Activated T-cell treated with anti-CD3 and anti-CD28 coated beads, Interleukin-2, amount 50 U/mL, for 72 hours (primary cell): ENCODE measurements at places on chromosomes 6 and 20.

DNA sequence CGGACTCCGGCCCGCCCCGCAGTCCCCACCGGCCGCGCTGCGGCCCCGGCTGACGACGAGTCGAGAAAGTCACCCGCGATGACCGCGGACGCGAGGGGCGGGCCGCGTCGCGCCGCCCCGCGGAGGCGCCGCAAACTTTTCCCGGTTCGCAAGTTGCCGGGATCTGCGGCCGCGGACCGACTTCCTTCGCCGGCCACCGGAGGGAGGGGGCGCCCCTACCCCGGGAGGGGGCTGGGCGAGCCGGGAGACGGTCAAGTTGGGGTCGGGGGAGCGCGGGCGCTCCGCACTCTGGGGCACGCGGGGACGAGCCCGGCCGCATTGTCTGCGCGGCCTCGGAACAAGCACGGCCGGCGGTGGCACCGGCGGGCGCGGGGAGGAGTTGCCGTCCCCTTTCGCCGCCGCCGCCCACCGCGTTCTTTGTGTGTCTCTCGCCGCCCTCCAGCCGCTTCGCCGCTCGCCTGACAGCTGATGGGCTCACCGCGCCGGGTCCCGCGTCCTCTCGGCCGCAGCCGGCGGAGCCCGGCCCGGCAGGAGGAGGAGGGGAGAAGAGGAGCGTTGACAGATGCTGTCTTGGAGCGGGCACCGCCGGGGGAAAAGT, 131.6 kb downstream of the OGFRL1 start:
- no peak for DNase-seq

GRCh38 chr6:159691133-159691962, 1.7 kb downstream of the SOD2 start:
- peak; percentile 16 for DNase-seq

GRCh38 chr6:14286144-14286543, 168.6 kb downstream of the CD83 start:
- DNase-seq, result no peak

DNA sequence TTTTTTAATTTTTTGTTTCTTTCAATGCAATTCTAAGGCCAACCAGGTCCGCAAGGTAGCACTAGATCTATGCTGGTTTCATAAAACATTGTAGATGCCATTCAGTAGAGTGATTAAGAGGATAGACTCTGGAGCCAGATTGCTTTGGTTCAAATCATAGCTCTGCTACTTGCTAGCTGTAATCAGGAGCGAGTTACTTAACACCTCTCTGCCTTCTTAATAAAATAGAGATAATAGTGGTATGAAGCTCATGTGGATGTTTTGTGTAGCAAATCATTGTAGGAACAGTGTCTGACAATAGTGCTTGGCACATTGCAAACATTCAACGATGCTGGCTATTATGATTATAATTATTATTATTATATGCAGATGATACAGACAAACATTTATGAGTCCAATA, 164.9 kb downstream of the LAMA2 start:
- DNase-seq, result no peak

DNA sequence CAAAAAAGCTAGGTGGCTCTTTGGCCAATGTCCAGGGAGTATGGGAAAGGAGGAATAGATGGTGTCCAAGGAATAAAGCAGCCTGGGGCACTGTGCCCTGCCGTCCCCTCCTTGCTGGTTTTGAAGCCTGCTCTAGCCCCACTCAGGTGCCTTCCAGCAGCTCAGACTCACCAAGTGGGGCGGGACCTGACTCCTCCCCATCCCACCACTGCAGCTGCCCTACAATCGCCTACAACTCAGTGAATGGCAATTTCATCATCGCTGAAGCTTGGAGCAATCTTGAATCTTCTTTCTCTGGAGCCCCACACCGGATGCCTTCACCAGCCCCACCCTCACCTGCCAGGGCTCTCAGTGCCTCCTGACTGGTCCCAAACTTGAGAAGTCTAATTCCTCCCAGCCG, 56.4 kb upstream of the NXT1 start:
- no peak for DNase-seq

GRCh38 chr20:2800521-2801285, at the start of gene CPXM1:
TSS of gene CPXM1 (minus strand) at chr20:2800627. CDS start at chr20:2800572, 55 bp downstream.
- peak; percentile 33 for DNase-seq

DNA sequence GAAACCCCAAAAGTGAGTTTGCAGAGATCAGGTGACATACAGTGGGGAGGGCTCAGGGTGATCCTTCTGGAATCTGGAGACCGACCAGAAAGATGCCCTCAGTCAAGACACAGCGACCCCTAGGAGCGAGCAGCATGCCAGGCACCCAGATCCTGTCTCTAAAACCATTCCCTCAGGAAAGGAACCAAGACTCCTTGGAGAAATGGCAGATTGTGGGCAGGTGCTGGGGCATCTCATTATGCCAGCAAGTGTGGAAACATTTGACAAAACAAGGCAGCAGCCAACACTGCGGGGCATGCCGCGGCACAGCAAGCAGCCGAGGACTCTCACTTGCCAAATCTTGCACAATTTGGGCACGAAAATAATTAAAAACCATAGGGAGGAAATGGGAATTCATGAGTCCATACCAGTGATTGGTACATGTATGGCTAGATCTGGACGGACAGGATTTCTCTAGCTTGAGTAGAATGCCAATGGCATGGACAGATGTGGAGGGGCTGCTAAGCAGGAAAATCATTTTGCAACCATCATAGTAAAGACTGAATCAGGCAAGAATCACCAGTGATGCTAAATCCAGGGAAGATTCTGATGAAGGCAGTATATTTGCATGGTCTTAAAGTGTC, 76.9 kb downstream of the GINS1 start:
- DNase-seq, result no peak

- DNase-seq, result peak; percentile 46
Observed at GRCh38 chr6:37696220-37696840, 1.4 kb downstream of the MDGA1 start.

DNA sequence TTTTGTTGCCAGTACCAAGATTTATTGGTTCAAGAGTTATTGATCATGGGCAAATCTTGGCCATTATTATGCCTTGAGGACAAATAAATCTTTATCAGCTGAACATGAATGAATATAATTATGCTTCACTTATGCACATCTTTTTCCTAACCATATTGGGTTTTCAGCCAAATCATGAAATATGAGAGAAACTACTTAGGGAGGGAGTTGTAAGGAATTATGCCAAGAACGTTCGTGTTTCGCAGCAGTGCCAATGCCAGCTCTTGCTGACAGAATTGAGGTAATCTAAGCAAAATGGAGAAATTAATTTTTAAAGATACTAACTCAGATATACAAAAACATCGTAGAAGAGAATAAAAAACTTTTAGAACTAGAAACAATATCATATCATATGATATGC, 301.1 kb upstream of the SASH1 start:
- DNase-seq, result no peak

GRCh38 chr6:7051780-7052442, 55.9 kb upstream of the RREB1 start:
- peak; percentile 56 for DNase-seq

GRCh38 chr6:110337486-110337885, 20.7 kb downstream of the METTL24 start:
- no peak for DNase-seq

GRCh38 chr6:135146162-135146934, 34.8 kb upstream of the MYB start:
- no peak for DNase-seq

DNA sequence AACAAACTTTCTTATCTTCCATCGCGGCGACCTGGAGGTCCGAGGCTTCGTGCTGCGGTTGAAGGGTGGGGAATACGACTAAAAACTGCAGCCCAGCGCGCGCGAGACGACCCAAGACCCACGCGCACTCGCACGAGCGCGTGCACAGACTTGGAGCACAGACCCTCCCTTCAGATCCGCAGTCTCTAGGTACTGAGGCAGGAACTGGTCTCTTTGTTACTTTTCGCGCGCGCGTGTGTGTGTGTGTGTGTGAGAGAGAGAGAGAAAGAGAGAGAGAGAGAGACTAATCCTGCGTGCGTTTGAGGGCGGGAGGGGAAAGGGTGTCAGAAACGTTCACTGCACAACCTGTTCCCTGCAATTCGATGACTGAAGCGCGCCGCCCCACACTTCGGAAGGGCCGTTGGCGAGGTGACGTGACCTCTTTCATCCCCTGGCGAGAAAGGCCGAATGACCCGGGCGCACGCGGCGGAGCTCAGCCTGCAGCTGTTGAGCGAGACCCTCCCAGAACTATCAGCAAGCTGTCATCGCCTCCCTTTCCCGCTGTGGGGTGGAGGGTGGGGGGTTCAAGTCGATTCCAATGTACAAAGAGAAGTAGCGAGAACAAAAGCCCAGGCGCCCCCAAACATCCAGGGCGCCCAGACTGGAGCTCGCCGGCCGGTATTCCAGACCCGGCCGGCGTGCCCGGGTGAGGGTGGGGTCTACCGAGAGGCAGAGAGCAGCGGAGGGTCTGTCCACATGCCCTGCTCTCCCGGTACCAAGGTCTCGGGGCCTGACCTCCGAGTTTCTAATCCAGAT, 1.5 kb upstream of the TUBB2B start:
- no peak for DNase-seq

GRCh38 chr6:156336089-156336488, 441.1 kb upstream of the ARID1B start:
- DNase-seq, result no peak

- DNase-seq, result no peak
Observed at GRCh38 chr6:37099442-37099841, 70.5 kb upstream of the PIM1 start.

GRCh38 chr6:46998436-46999017, 43.6 kb downstream of the ADGRF1 start:
- DNase-seq, result no peak

GRCh38 chr6:98787435-98787834, 46.9 kb upstream of the POU3F2 start:
- no peak for DNase-seq

DNA sequence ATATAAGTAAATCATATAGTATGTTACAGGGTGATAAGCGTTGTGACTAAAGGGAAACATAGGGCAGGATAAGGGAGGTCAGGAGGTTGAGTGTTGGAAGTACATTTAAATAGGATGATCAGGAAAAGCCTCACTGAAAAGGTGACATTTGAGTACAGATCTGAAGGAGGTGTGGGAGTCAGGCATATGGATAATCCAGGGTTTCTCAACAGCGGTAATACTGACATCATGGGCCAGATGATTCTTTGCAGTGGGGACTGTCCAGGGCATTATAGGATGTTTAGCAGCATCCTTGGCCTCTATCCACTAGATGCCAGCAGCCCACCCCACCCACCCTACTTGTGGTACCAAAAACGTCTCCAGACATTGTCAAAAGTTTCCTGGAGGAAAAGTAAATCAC, 292.6 kb upstream of the PREP start:
- no peak for DNase-seq

DNA sequence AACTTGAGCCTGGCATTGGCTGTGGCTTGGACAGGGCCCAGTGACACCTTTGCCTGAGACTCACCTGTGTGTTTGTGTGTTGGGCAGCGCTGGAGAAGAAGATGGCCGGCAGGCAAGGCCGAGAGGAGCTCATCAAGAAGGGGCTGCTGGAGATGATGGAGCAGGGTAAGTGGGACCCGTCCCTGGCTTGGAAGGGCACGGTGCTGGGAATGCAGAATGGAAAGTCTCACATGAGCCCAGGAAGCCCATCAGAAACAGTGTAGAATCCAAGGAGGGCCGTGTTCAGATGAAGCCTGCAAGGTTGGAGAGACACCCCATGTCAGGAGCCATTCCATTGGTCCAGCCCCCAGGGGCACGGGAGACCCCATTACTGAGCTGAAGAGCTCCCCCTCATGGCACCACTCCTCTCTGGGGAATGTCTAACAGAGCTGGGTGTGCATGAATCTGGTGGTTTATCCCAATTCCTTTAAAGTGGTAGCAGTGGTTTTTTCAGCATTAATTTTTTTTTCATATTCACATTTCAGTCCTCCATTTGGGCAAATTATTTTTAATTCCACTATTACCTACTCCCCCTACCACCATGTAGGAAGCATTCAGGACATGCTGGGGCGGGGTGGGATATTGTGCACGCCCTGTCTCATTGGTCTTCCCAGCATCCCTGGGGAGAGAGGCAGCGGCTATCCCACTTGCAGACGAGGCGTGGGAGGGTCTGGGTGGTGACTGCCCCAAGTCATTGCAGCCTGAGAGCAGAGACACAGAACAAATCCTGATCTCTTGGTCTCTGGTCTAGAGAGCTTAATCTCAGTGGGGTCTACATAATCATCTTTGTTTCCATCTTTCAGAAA, 143.6 kb downstream of the PHACTR3 start:
- DNase-seq, result no peak

GRCh38 chr6:35532126-35532525, 19.4 kb upstream of the TULP1 start:
- no peak for DNase-seq

- peak; percentile 61 for DNase-seq
Observed at GRCh38 chr6:35804996-35805736, at the start of gene LHFPL5. TSS of gene LHFPL5 (plus strand) at chr6:35805352. CDS start at chr6:35805671, 319 bp downstream.

GRCh38 chr6:168370310-168370991, 50.9 kb upstream of the DACT2 start:
- peak; percentile 59 for DNase-seq

GRCh38 chr20:6007529-6008103, 46.2 kb downstream of the LRRN4 start:
- no peak for DNase-seq
